H54 (cell line): ENCODE measurements at places on chromosomes 6 and 20.

GRCh38 chr6:117503211-117503610 lies 20.7 kb downstream of the DCBLD1 start:
- no peak for DNase-seq

DNA sequence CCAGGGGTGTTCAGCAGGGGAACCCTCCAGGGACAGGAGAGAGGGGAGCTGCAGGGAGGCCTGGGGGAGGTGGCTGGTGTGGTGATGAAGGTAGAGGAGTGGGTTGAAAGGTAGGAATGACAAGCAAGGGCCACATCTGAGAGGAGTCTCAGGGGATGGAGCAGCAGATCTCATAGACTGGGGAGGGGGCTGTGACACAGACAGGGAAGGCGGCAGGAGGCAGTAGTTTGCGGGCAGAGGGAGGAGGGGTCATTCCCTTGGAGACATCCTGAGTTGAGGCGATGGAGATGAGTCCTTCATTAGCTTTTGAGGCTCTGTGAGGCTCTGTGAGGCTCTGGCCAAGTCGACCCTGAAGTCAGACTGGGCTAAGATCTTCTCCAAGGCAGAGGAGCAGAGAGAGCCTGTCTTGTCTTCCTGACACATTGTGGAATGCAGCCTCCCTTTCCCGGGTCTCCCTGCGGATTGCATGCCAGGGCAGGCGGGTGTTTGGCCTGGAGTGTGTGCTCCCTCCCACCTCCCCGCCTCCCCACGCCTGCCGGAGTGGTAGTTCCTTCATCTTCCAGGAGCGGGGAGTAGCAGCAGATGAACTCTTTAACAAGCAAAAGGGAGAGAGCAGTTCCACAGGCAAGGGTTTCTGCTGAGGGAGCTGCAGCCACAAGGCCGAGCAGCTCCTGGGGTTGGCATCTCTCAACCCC lies 34.3 kb upstream of the MLN start:
- DNase-seq = no peak

GRCh38 chr20:21981597-21982344 lies 276.3 kb downstream of the PAX1 start:
- no peak for DNase-seq

GRCh38 chr6:13733178-13733887 lies 21.7 kb upstream of the RANBP9 start:
- DNase-seq = peak; percentile 67

- DNase-seq = no peak
Measured at GRCh38 chr20:47350181-47350550, 6.3 kb downstream of the ZMYND8 start.

DNA sequence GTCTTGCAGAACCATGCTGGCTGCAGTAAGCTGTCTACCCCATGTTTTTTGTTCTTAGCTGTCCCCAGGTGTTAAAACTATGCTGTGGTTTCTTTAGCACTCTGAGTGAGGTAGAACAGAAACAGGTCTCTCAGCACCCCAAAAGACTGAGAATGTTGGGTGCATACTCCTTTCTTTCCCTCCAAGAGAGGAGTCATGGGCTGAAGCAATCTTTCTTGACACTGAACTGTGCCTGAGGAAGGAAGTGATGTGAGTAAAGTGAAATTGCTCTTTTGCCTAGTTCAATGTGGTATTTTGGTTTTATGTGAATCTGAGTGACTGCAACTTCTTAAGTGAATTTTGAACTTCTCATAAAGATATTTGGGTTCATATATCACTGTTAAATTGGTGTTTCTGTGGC lies 138.0 kb upstream of the MCHR2 start:
- DNase-seq = no peak

DNA sequence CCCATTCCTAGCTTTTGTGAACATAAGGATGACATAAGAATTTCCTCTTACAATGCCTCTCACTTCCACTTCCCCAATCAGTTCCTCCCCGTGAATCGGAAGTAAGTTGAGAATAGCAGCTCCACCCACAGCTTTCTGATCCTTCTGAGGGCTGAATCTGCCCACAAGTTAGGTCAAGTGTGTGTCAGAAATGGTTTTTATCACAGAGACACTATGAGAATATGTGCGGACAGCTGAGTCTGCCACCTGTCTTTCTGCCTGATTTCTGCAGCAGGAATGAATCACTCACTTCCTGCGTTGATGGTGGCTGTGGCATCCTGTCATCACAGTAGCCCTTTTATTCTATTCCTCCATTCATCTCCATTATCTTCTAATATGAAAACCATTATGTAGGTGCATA lies 70.2 kb downstream of the RIN2 start:
- DNase-seq = peak; percentile 35

DNA sequence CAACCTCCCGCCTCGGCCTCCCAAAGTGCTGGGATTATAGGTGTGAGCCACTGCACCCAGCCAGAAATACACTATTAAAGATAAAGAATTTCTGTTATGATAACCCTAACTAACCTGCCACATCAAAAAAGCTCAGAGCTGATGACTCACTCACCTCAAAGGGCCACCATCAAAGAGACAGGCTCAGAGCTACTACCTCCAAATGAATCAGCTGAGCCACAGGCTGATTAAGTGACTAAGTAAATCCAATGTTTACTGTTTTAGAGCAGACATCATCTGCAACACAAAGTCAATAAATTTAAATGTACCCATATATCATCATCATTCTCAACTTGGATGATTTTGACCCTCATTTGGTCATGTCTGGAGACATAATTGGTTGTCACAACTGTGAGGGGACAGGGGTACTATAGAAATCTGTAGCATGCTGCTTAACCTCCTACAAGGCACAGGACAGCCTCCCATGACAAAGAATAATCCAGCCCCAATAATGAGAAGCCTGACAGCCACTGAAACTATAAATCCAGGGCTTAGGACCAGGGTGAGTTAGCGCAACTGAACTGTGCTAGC lies 106.5 kb downstream of the ATP9A start:
- peak; percentile 70 for DNase-seq

DNA sequence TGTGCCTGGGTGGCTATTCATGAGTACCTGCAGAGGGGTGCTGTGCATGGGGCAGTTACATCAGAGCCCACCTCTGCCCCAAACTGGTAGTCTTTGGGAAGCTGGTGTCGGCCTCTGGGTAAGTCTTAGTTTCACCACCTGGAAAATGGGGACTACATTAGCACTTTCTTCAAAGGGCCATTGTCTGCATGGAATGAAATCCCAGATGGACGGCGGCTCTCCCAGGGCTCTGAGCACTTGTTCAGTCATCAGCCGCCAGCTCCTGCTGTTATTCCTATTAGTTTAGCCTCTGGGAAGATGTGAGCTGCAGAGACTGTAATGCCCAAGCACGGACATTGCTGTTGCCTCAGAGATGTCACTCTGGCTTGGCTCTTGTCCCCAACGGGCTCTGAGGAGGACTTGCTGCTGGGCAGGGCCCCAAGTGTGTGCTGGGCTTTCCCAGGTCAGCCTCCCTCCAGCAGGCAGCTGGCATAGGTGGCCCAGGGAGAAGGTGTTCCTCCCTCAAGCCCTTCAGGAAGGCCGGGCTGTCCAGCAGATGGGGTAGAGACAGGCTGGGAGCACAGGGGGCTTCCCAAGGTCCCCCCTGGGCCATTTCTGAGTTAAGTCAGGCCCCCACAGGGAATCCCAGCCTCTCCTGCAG lies 268.3 kb downstream of the TFAP2C start:
- no peak for DNase-seq

- DNase-seq = no peak
Measured at GRCh38 chr6:49890988-49891387, 24.7 kb upstream of the CRISP1 start.

DNA sequence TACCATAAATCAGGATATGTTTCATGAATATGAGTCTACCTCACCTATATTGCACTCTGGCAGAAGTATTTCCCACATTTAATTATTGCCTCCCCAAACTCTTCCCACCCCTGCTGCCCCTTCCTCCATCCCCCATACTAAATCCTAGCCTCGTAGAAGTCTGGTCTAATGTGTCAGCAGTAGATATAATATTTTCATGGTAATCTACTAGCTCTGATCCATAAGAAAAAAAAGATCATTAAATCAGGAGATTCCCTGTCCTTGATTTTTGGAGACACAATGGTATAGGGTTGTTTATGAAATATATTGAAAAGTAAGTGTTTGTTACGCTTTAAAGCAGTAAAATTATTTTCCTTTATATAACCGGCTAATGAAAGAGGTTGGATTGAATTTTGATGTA lies 6.4 kb downstream of the EDN1 start:
- DNase-seq = no peak
